Karpas-422 (cell line): ENCODE measurements at places on chromosomes 16 and 17.
A peak's percentile ranks its signal among the peaks of the same experiment; 100 is the strongest.

DNA sequence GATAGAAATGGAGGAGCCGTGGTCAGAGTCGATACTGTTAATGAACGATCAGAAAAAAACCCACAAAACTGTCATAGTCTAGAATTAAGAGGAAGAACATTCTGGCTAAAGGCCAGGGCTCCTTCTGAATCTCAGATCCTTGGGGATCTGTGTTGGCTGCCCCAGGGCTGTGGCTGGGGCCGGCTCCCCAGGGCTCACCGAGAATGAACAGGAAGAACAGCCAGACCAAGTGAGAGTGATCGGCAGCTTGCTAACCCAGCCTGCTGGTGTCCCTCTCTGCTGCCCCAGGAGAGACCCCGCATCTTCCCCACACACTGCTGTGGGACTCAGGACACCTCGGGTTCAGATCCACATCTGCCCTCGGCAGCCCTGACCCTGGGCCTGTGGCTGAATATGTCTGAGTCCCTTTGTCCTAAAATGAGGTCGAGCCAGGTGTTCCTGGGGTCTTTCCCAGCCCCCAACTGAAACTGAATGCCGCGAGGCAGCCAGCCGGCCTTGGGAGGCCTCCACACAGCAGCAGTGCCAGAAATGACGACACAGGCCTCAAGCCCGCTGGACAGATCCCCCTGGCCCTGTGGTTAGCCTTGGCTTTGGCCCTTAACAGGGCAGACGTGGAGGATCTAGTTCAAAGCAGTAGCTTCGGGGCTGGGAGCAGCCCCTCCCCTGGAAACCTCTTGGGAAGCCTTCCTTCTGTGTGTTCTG is 23.9 kb upstream of the CLEC18A start:
- no peaks in the 10 kb centered on the region for H3K27me3 ChIP-seq
- no peak overlapping the region for H3K27ac ChIP-seq
- H3K4me1 ChIP-seq, result 0 out of 2 replicates have a peak, but pooled peaks cover 2% of the 10 kb centered on the region
- no peak overlapping the region for H3K4me3 ChIP-seq
- no peaks in the 10 kb centered on the region; the same call in 1 of the 2 replicates for H3K36me3 ChIP-seq

GRCh38 chr17:66169839-66170238 is 22.1 kb downstream of the CEP112 start:
- DNase-seq, result no peak
- no peaks in the 10 kb centered on the region for H3K36me3 ChIP-seq
- no peak overlapping the region for H3K27ac ChIP-seq
- H3K27me3 ChIP-seq, result no peaks in the 10 kb centered on the region
- no peaks in the 10 kb centered on the region for H3K4me1 ChIP-seq

DNA sequence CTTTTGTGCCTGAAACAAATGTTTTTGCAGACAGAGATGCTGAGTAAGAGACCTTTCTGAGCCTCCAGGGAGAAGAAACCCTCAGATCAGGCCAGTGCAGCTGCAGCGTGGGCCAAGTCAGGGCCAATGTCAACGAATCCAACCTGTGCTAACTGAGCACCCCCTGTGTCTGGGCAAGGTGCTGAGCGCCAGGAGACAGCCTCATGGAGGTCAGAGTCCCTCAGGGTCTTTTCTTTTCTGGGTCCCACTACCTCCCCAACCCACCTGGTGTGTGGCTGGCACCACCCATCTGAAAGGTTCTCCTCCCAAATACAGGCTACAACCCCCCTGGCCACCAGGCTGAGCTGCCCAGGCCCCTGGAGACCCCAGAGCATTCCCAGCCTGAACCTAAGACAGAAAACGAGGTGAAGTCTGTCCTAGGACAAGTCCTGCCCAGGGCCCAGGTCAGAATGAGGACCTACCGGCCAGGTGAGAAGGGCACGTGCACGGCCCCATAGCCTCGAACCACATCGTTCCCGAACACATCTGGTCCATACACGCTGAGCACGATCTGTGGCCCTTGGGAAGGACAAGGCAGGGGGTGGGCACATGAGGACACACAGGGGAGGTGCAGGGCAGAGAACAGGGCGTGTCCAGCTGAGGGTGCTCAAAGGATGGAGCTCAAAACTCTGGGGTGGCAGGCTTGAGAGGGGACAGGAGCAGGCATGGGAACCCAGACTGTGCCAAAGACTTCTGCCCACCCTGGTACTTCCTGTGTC is 15.0 kb downstream of the B9D1 start:
- no peak overlapping the region for H3K4me3 ChIP-seq
- DNase-seq, result no peak
- peaks cover 16% of the 10 kb centered on the region for H3K4me1 ChIP-seq
- H3K36me3 ChIP-seq, result no peaks in the 10 kb centered on the region
- H3K27ac ChIP-seq, result no peak overlapping the region
- H3K27me3 ChIP-seq, result no peaks in the 10 kb centered on the region

- no peaks in the 10 kb centered on the region for H3K4me1 ChIP-seq
- no peaks in the 10 kb centered on the region for H3K27me3 ChIP-seq
- peak; percentile 26 for DNase-seq
- no peak overlapping the region for H3K27ac ChIP-seq
- H3K36me3 ChIP-seq, result no peaks in the 10 kb centered on the region
These were observed 210.3 kb downstream of the CNTNAP4 start for GRCh38 chr16:76487411-76488064.

DNA sequence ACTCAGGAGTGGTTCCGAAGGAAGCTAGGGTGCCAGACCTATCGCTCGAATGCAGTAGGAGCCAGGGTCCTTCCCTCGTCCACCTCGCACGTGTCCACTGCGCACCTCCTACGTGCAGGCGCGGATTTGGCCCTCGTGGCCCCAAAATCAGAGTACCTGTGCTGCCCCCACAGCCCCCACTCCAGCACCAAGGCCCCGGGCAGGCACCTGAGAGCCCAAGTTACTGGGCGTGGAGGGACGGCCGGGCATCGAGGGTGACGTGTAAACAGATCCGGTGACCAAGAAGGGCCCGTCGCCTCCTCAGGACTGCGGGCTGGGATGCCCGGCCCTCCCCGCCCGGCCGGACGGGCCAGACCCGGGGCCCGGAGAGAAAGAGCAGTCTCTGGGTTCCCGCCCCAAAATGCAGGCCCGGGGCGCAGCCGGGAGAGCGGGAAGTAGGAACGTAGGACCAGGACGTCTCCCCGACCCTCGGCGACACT is 492 bp downstream of the SLC25A39 start:
- peak overlapping the region; percentile 100 for H3K4me3 ChIP-seq
- H3K27me3 ChIP-seq, result no peaks in the 10 kb centered on the region
- DNase-seq, result no peak
- no peaks in the 10 kb centered on the region; the same call in 1 of the 2 replicates for H3K36me3 ChIP-seq
- peaks cover 37% of the 10 kb centered on the region for H3K4me1 ChIP-seq

GRCh38 chr17:68248891-68249290 is 1.0 kb downstream of the AMZ2 start:
- no peaks in the 10 kb centered on the region for H3K27me3 ChIP-seq
- peak overlapping the region; percentile 78 for H3K4me3 ChIP-seq
- H3K27ac ChIP-seq, result peak overlapping the region; percentile 98
- H3K4me1 ChIP-seq, result peaks cover 74% of the 10 kb centered on the region

- H3K36me3 ChIP-seq, result no peaks in the 10 kb centered on the region
- H3K27me3 ChIP-seq, result no peaks in the 10 kb centered on the region
- peak; percentile 71 for DNase-seq
- H3K4me1 ChIP-seq, result peaks cover 26% of the 10 kb centered on the region
- peak overlapping the region; percentile 87 for H3K27ac ChIP-seq
These were observed 1.1 kb downstream of the ATP2A1 start for GRCh38 chr16:28879261-28879840.

DNA sequence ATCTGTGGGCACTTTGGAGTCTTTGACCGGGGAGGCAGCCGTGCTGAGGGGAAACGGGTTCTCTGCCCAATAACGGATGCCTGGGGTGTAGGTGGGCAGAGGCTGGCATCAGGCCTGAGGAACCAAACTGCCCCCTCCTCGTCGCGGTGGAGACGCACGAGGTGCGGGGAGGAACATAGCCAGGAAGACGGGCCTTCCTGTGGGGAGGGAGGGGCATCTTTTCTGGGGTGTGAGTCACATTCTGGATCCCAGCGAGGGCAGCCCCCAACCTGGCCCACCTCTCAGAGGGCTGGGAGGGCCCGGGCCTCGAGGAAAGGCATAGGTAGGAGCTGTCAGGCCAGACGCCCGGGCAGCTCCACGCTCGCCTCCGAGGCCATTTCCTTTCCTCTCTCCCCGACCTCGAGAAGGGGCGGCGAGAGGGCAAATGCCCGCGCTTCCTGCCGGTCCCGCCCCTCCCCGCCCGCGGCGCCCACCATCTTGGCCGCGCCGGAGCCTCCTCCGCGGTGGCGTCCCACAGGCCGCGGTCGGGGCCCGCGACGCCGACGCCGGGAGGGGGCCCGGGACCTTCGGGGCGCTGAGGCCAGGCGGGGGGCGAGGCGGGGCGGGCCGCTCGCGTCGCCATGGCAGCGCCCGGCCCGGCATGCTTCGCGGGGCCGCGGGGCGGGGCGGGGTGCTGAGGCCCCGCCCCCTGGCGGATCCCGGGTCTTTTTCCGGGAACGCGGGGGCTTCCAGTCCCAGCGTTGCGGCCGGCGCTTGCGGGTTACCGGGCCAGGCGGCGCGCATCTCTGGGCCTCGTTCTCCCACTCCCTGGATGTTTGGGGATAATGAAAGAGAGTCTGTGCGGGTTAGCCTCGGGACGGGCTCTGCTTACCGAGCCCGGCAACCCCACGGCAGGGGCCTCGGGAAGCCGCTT is 13.2 kb downstream of the RAI1 start:
- H3K4me1 ChIP-seq, result peaks cover 95% of the 10 kb centered on the region
- no peaks in the 10 kb centered on the region for H3K36me3 ChIP-seq
- peak overlapping the region; percentile 93 for H3K4me3 ChIP-seq
- H3K27ac ChIP-seq, result peak overlapping the region; percentile 98
- DNase-seq, result peak; percentile 81
- H3K27me3 ChIP-seq, result no peaks in the 10 kb centered on the region

- H3K4me1 ChIP-seq, result peaks cover 55% of the 10 kb centered on the region
- H3K36me3 ChIP-seq, result peaks cover 35% of the 10 kb centered on the region
- peak; percentile 51 for DNase-seq
- peak overlapping the region; percentile 81 for H3K4me3 ChIP-seq
These were observed 482 bp downstream of the IRF8 start for GRCh38 chr16:85899444-85899843.

GRCh38 chr17:4003501-4004421 is 39.5 kb upstream of the ATP2A3 start:
- H3K27ac ChIP-seq, result no peak overlapping the region
- no peaks in the 10 kb centered on the region for H3K27me3 ChIP-seq
- H3K36me3 ChIP-seq, result no peaks in the 10 kb centered on the region
- H3K4me3 ChIP-seq, result no peak overlapping the region
- no peak for DNase-seq

- no peak overlapping the region for H3K27ac ChIP-seq
- peak; percentile 53 for DNase-seq
These were observed 95.5 kb upstream of the ZNF469 start for GRCh38 chr16:88287219-88287618.

GRCh38 chr16:50747207-50747956 is 5.5 kb downstream of the CYLD start:
- H3K27me3 ChIP-seq, result no peaks in the 10 kb centered on the region
- no peak overlapping the region for H3K4me3 ChIP-seq
- no peak overlapping the region for H3K27ac ChIP-seq
- peak; percentile 64 for DNase-seq

DNA sequence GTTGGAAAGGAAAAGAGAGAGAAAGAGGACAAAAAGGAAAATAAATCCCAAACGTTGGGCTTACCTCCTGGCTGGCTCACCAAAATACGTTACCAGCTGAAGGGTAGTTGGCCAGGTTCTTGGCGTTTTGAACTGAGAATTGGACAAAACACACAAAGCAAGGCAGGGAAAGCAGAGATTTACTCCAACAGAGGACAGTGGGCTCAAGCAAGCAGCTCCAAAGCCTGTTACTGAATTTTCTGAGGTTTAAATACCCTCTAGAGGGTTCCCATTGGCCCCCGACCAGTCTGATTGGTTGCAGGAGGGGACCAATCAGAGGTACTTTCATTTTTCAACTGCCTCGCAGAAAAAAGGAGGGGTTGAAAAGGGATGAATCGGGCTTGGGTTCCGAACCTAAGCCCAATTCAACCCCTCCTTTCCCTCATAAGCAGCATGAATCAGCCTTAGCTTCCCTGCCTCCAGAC is 55.6 kb upstream of the ALOX12 start:
- H3K4me1 ChIP-seq, result peaks cover 29% of the 10 kb centered on the region
- peak overlapping the region; percentile 39; the same call in 1 of the 2 replicates for H3K4me3 ChIP-seq
- no peak overlapping the region for H3K27ac ChIP-seq
- peak; percentile 63 for DNase-seq

DNA sequence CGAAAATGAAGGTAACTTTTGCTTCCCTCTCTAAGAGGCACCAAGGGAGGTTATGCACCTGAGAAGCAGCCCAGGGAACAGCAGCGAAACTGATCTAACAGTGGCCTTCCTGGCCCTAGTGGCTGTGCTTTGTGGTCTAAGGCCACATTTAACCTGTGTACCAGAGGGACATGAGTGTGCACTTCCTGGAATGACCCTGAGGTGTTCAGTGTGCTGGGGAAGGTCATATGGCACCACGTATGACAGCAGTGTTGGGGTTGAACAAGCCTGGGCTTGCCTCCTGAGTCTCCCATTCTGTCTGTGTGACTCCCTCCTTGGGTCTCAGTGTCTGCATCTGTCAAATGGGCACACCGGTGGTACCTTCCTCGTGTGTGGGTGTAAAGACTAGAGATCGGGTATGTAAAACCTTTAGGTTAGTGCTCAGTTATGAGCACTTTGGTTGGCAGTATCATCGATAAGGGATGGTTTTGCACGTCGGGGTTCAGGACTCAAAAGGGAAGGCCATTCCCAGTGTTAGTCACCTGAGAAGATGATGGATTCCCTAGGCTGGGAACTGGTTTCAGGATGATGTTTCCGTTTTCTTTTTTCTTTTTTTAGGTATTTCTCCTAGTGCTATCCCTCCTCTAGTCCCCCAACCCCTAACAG is 31.9 kb downstream of the PLCG2 start:
- H3K4me3 ChIP-seq, result peak overlapping the region; percentile 58; the same call in 1 of the 2 replicates
- H3K27me3 ChIP-seq, result no peaks in the 10 kb centered on the region
- H3K36me3 ChIP-seq, result peaks cover 35% of the 10 kb centered on the region
- DNase-seq, result no peak
- peak overlapping the region; percentile 99 for H3K27ac ChIP-seq
